Head of caudate nucleus (tissue), 42 donors: ENCODE measurements at places on chromosomes 7 and 10.
A peak's percentile ranks its signal among the peaks of the same experiment; 100 is the strongest.

- DNase-seq, result no peak
These were observed 34.0 kb downstream of the FAM20C start for GRCh38 chr7:226281-226895.

DNA sequence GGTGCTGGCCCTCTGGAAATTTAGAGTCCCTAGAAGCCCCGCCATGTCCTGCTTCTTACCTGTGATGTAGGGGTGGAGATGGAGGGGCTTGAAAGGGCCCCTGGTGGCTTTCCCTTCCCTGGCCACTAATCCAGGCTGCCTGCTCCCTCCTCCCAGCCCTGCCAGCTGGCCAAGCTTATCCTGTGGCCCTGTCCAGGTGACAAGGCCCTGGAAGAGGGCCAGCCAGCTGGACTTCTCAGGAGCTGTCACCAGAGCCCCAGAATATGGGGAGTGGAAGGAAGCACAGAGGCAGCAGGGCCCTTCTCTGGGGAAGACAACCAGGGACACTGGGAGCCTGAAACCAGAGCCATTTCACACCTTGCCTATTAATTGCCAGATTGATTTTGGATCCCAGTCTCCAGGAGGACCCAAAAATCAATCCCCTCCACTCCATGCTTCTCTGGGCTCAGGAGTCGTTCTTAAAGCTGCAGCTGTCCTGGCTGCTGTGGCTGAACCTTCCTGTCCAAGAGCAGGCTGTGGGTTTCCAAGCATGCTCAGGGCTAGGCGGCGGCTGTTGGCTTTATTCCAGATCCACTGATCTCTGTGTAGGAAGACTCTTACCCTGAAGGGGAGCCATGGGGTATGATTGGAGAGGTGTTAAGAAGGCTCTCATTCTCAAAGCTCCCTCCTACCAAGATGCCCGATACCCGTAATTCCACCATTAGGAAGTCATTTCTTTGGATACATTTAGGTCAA is 52.6 kb upstream of the PCBD1 start:
- no peak for DNase-seq

DNA sequence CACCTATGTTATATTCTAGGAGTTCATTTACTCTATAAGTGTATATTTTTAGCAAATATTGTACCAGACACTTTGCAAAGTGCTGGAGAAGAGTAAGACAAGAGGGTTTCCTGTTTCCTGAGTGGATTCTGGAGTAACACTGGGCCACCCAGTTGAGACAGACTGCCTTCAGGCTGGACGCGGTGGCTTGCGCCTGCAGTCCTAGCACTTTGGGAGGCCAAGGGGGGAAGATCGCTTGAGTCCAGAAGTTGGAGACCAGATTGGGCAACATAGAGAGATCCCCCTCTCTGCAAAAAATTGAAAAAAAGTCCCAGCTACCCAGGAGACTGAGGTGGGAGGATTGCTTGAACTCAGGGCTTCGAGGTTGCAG is 772 bp upstream of the ZSCAN25 start:
- DNase-seq, result no peak

- DNase-seq, result no peak
These were observed 550.0 kb downstream of the MDFIC start for GRCh38 chr7:115471891-115472290.

DNA sequence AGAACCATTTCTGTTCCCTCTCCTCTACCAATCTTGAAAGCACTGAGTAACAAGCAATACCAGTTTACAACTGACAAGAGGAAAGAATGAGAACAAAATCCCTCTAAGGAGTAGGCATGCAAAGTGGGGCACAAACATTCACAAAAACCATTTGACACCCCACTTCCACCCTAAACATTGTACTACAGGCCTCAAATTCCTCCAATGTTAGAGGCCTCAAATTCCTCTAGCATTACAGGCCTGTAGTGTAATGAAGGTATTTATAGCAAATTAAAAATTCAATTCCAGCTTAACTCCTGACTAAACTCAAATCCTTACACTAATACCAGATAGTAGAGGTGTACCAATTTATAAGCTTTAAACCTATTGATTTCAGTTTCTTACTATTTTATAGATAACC is 85.4 kb downstream of the SIRT1 start:
- no peak for DNase-seq

DNA sequence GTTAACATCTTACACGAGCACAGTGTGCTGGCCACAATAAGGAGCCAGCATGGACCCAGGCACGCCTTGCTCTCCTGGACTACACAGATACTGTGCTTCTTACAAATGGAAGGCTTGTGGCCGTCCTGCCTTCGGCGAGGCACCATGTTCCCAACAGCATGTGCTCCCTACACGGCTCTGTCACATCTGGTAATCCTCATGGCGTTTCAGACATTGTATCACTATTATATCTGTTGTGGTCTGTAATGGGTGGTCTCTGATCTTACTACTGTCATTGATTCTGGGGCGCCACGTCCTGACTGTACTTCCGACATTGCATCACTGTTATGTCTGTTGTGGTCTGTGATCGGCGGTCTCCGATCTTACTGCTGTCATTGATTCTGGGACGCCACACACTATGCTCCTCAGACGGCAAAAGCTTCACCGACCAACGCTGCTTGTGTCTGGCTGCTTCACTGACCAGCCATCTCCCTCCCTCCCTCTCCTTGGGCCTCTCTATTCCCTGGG is 195.4 kb downstream of the MAD1L1 start:
- no peak for DNase-seq

GRCh38 chr10:5282137-5282536 is 82.6 kb upstream of the UCN3 start:
- no peak for DNase-seq

DNA sequence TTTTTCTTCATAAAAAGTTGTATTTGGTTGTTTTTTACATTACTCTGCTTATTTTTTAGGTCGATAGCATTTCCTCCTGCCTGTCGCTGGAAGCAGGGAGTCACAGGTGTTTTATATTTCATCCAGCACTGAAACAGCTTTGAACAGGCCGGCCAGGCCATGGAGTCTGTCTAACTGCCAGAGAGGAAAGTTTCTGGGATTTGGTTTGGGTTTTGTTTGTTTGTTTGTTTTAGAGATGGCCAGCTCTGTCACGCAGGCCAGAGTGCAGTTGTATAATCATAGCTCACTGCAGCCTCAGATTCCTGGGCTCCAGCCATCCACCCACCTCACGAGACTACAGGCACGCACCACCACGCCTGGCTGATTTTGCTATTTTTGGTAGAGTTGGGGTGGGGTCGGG is 23.4 kb downstream of the PROSER2 start:
- no peak for DNase-seq

DNA sequence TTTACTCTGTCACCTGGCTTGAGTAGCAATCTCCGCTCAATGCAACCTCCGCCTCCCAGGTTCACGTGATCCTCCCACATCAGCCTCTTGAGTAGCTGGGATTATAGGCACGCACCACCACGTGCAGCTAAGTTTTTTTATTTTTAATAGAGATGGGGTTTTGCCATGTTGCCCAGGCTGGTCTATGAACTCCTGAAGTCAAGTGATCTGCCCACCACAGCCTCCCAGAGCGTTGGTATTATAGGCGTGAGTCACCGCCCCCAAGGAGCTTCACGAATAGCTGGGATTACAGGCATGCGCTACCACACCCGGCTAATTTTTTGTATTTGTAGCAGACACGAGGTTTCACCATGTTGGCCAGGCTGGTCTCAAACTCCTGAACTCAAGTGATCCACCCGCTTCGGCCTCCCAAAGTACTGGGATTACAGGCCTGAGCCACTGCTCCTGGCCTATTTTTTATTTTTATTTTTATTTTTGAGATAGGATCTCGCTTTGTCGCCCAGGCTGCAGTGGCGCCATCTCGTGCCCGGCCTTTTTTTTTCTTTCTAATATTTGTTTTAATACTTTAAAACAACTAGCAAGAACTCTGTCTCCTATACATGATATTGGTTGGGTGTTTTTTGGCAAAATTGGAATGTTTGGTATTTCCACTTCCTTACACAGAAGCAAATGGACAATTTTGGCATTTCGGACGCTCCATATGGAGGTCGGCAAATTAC is 1.1 kb downstream of the EFCAB10 start:
- peak; percentile 55 for DNase-seq

GRCh38 chr7:80088705-80089104 is 45.9 kb upstream of the GNAI1 start:
- no peak for DNase-seq

GRCh38 chr10:122363311-122363710 is 11.2 kb upstream of the PLEKHA1 start:
- no peak for DNase-seq

- DNase-seq, result no peak
These were observed 126.5 kb downstream of the CUBN start for GRCh38 chr10:17003151-17003550.

- no peak for DNase-seq
These were observed 49.4 kb upstream of the ARL4A start for GRCh38 chr7:12637819-12638592.
